ENCODE measurements at places on chromosomes 16 and 17. TPM values are rescaled to one million over a fixed set of nuclear protein-coding genes. Genes with fewer than 3 reads are reported as not detected.

The EVI2B gene
- not detected for total RNA-seq

The SLC2A4 gene
- total RNA-seq, result 6.4 TPM

The SNAI3 gene
- total RNA-seq, result 8.7 TPM

The QPRT gene
- 106 TPM for total RNA-seq

The RILP gene
- 6.0 TPM for total RNA-seq

The BAIAP3 gene
- total RNA-seq, result 7.9 TPM

The TNP2 gene
- total RNA-seq, result not detected

The ANKS4B gene
- total RNA-seq, result 0.13 TPM

The KRT15 gene
- 0.13 TPM for total RNA-seq

The MYH8 gene
- total RNA-seq, result not detected

The HERPUD1 gene
- total RNA-seq, result 34.7 TPM

The DYNLL2 gene
- total RNA-seq, result 49.7 TPM

The ABCA3 gene
- total RNA-seq, result 7.9 TPM

The NLGN2 gene
- total RNA-seq, result 62.8 TPM

The NUDT7 gene
- 8.8 TPM for total RNA-seq

The IRX5 gene
- total RNA-seq, result 0.48 TPM

The KRTAP3-1 gene
- total RNA-seq, result not detected

The OSBPL7 gene
- total RNA-seq, result 9.6 TPM

The COPRS gene
- 47.4 TPM for total RNA-seq

The ITGAL gene
- total RNA-seq, result not detected

The ABCA8 gene
- total RNA-seq, result not detected

The NLRC5 gene
- total RNA-seq, result 2.8 TPM

The CCL4L2 gene
- total RNA-seq, result not detected

The ADGRG3 gene
- total RNA-seq, result 0.15 TPM

The C16orf95 gene
- total RNA-seq, result 5.4 TPM

The PRKCB gene
- 12.1 TPM for total RNA-seq

The MT1E gene
- 3.5 TPM for total RNA-seq

The SLC38A7 gene
- 29.6 TPM for total RNA-seq

The GRB2 gene
- total RNA-seq, result 101 TPM

The SLFN12 gene
- 10.7 TPM for total RNA-seq

The GINS2 gene
- total RNA-seq, result 59.1 TPM

The SLC5A10 gene
- total RNA-seq, result not detected

The ITGAD gene
- not detected for total RNA-seq

The EXOC7 gene
- total RNA-seq, result 92.6 TPM

The TBC1D3E gene
- not detected for total RNA-seq

The ERAL1 gene
- total RNA-seq, result 67.8 TPM

The EVPLL gene
- not detected for total RNA-seq

The SRCIN1 gene
- 3.8 TPM for total RNA-seq

The TBC1D3L gene
- 8.1 TPM for total RNA-seq

The BTBD17 gene
- 7.0 TPM for total RNA-seq

The CD300A gene
- total RNA-seq, result 0.52 TPM

The TEX14 gene
- total RNA-seq, result 0.88 TPM

The CCT6B gene
- total RNA-seq, result 0.48 TPM
